Activated T-cell treated with anti-CD3 and anti-CD28 coated beads, Interleukin-2, amount 50 U/mL, for 4 hours (primary cell): ENCODE measurements at places on chromosomes 6 and 20.

DNA sequence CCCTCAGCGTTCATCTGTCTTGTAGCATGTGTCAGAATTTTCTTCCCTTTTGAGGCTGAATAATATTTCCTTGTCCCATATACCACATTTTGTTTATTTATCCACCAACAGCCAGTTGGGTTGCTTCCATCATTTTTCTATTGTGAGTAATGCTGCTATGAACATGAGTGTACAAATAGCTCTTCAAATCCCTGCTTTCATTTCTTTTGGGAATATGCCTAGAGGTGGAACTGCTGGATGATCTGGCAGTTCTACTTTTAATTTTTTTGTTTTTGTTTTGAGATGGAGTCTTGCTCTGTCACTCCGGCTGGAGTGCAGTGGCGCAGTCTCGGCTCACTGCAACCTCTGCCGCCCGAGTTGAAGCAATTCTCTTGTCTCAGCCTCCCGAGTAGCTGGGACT lies 64.7 kb downstream of the SASH1 start:
- no peak for DNase-seq

- no peak for DNase-seq
These were observed 85.6 kb downstream of the ANKRD6 start for GRCh38 chr6:89518352-89519055.

GRCh38 chr6:167045828-167046580 lies 46.8 kb downstream of the CEP43 start:
- no peak for DNase-seq

DNA sequence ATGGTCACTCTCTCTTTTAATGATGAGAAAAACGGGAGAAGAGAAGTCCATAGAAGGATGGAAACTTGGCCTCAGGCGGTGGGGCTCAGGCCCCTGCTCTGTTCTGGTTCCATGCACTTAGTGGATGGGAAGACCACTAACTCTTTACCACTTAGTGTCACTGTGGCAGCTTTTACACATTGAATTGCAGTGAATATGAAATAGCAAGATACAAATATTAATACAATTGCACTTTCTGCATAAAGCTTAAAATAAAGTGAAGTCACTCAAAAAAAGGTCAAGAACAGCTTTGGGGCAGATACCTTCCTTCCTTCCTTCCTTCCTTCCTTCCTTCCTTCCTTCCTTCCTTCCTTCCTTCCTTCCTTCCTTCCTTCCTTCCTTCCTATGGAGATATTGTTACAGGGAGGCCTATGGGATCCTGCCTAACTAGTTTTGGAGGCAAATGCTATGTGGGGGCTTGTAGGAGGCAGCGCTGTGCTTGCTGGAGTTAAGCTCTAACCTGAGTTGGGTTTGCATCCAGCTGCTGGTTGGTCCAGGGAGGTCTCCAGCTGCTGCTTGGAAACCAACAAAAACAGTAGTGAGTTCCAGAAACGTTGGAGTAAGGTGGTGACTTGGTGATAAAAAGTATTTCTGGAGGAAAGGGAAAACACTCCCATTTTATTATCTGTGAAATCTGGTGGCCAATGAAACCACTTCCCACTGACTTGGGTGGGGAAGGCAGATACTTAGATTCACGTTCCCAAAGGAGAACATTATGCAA lies 62.3 kb upstream of the NKX2-2 start:
- no peak for DNase-seq

DNA sequence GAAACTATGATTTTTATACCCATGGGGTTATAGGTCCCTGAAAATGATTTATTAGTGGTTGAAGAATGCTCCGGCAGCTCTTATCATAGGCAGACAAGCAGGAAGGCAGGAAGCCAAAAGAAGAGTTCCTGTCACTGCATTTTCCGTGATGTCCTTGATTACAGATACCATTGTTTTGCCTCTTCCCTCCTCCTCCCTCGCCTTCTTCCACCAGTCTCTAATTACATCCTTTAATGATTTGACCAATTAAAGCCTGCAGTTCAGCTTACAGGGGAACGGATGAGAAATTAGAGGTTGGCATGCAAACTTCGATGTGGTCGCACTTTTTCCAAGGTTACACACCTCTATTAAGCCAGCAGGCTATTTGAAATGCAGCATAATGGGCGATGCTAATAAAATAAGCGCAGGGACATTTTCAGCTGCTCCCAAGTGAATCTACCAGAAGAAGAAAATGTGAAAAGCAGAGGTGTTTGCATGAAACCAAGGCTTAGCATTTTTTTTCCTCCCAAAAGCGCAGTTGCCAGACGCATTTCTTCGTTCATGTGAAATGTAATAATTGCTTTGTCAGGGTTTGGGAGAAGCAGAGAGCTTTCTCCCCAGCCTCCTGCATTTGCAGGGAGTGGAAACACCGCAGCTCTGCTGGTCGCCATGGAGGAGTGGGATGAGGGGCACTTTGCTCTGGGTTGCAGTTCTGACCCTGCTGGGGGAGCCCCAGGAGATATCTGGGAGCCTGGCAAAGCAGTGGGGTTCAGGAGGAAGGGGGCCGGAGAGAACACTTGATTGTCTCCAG lies 6.0 kb downstream of the NOX3 start:
- no peak for DNase-seq

- no peak for DNase-seq
These were observed 10.1 kb downstream of the EZR start for GRCh38 chr6:158808941-158809678.

DNA sequence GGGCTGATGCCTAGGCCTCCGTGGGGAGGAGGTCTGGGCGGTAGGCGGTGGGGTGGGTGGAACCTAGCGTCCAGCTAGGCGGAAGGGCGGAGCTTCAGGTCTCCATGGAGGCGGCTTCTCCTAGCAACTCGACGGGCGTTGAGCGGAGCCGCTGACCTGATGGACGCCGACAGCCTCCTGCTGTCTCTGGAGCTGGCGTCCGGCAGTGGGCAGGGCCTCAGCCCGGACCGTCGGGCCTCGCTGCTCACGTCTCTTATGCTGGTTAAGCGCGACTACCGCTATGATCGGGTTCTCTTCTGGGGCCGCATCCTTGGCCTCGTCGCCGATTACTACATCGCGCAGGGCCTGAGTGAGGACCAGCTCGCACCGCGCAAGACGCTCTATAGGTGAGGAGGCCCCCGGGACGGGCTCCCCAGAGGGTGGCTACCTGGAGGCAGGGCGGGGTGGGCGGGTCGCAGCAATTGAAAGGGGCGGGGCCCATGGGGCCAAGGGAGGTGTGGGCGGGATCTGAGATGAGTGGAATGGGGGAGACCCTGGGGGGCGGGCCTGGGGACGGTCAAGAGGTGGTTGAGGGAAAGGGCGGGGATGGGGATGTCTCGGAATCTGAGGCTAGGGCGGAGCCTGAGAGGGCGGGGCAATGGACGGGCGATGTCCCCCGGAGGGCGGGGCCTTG lies at the start of gene RSPH9:
Gene RSPH9 (plus strand): TSS at position 97 of the 673 bp plus-strand sequence. CDS start 63 bp downstream, at position 160.
- DNase-seq = peak; percentile 54

DNA sequence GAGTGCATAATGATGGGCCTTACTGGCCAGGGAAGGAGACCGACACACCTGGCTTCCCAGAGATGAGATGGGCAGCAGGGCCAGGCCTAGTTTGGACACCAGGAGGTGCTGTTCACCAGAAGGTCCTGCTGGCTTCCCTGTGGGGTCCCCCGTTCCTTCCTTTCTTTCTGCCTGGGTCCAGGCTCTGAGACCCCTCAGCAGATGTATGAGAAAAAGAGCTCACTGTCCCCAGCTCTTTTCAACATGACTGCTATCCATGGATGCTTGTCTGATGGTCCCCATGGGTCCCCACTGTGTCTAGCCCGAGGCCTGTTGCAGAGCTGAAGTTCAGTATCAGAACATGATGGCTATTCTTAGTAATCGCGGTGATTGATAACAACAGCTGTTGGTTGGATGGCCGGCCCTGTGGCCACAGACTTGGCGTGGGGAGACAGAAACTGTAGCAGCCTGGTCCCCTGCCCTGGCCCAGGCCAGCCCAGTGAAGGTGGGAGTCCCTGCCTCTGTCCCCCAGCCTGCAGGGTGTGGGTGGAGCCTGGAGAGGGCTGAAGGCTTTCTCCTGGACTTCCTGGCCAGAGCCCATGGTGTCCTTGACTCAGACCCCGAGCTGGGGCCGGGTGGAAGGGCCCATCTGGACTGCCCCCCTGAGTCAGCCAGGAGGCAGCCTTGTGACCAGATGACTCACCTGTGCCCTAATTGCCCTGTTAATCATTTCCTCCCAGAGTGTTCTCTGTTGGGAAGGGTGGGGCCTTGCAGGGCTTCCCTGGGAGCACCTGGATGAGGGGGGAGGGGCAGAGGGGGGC lies 9.9 kb upstream of the BAK1 start:
- DNase-seq = peak; percentile 43

DNA sequence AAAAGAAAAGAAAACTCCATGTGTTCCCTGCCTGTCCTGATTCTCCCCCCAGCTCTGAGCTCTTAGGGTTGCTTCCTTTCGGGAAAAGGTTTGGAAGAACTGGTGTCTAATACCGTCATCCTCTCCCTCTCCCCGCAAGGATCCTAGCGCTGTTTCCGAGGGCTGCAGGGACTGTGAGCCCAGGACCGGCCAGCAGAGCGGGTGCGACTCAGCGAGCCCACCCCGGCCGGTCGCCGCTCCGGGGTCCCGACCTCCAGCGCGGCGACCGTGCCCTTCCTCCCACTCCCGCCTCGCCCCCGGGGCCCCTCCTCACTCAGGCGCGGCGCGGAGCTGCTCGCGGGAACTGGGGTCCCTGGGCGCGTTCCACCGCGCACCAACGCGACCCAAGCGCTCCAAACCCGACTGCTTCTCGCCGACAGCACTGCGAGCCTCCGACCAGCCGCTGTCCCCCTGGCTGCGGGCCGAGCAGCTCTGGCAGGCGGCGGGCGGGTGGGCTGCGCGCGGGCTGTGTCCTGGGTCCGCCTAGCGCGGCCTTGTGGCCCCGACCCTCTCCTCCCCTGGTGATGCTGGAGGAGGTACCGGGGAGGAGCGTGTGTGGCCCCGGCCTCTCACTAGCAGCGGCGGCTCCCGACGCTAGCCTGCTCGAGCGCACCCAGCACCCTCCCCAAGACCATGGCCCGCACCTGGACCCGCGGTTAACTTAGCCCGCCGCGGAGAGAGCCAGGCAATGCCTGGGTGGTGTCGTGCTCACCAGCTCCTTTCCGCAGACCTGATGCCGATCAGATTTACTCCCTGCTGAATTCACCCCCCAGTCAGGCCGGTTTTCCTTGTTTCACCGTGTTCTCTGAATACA lies at the start of gene PLA2G7:
Gene PLA2G7 (minus strand): TSS at position 509 of the 853 bp plus-strand sequence. CDS start 12,484 bp downstream, outside the sequence.
- no peak for DNase-seq

- no peak for DNase-seq
These were observed 185.5 kb upstream of the NRSN1 start for GRCh38 chr6:23940466-23940865.

- DNase-seq = no peak
These were observed 45.7 kb downstream of the OR2B2 start for GRCh38 chr6:27866357-27867050.

DNA sequence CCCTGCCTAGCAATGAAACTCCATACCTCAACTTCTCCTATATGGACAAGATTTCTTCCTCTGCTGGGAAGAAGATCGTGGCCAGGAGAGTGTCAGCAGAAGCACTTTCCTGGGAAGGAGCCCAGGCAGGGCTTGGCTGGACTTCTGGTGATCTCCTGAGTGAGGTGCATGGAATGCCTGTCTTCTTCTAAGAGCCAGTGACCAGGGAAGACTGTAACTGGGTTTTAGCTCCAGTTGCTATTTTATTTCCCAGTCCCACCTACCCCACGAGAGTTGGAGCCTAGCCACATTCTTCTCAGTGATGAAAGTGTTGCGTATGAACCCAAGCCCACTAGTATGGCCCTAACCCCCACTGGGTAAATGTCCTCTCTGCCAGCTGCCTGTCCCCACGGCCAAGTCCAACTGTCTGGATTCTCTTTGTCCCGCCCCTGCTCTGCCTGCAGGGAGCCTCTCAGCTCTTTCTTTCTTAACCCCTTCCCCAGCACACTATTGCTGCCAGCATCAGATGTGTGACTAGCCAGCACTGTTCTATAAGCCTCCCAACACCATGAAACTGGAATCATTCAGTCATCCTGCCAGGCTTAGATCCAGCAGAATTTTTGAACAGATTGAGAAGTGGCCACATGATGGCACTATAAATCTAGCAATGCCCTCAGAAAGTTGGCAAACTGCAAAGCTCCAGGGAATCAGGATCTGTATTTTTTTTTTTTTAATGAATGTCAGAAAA lies 69.8 kb upstream of the FAM184A start:
- no peak for DNase-seq

DNA sequence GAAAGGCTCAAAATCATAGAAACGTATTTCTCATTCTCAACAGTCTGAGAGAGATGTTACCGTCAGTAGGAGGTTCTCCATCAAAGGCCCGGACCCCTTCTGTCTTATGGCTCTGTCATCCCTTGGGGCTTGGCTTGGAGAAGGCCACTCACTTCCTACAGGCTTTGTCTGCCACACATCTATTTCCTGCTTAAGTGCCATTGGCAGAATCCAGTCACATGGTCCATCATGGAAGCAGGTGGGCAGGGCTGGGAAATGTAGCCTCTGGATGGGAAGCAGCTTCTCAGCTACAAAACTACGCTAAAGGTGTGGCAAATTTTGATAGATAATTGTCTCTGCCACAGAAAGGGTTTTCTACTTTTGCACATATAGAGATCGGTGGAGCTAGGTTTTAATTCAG lies 12.6 kb upstream of the ZFP64 start:
- no peak for DNase-seq

GRCh38 chr6:130670142-130670541 lies 157.1 kb upstream of the SMLR1 start:
- no peak for DNase-seq

- no peak for DNase-seq
These were observed 45.4 kb downstream of the MKKS start for GRCh38 chr20:10388597-10388996.

DNA sequence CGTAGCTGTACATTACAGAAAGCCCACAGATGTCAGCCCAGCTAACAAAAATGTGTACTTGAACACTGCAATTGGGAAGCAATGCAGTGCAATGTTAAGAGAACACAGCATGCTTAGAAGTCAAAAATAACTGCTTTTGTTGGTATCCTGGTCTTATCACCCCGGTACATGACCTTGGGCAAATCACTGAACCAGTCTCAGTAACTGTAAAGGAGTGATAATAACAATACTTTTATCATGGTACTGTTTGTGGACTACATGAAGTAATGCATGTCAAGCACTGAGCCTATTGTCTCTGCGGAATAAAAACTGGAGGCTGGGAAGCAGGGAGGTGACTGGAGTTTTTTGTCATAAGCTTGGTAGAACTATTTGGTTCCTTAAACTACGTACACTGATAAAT lies 44.7 kb upstream of the SPDEF start:
- no peak for DNase-seq

- DNase-seq = no peak
These were observed 78.5 kb downstream of the AGPAT4 start for GRCh38 chr6:161195386-161195785.

- no peak for DNase-seq
These were observed 43.7 kb upstream of the CDKAL1 start for GRCh38 chr6:20490591-20490990.
